Left colon (tissue), 2 donors: ENCODE measurements at places on chromosomes 3 and 15.
A peak's percentile ranks its signal among the peaks of the same experiment; 100 is the strongest.

GRCh38 chr3:138371070-138371965, 22.9 kb downstream of the MRAS start:
- no peak for DNase-seq

- DNase-seq: no peak
Observed at GRCh38 chr15:88918738-88919137, 5.6 kb upstream of the MFGE8 start.

- no peak for DNase-seq
Observed at GRCh38 chr3:126149256-126149902, 31.0 kb downstream of the ALDH1L1 start.

GRCh38 chr3:169403855-169404519, 259.5 kb downstream of the MECOM start:
- no peak for DNase-seq

- no peak for DNase-seq
Observed at GRCh38 chr3:52077925-52078324, 21.6 kb upstream of the DUSP7 start.

DNA sequence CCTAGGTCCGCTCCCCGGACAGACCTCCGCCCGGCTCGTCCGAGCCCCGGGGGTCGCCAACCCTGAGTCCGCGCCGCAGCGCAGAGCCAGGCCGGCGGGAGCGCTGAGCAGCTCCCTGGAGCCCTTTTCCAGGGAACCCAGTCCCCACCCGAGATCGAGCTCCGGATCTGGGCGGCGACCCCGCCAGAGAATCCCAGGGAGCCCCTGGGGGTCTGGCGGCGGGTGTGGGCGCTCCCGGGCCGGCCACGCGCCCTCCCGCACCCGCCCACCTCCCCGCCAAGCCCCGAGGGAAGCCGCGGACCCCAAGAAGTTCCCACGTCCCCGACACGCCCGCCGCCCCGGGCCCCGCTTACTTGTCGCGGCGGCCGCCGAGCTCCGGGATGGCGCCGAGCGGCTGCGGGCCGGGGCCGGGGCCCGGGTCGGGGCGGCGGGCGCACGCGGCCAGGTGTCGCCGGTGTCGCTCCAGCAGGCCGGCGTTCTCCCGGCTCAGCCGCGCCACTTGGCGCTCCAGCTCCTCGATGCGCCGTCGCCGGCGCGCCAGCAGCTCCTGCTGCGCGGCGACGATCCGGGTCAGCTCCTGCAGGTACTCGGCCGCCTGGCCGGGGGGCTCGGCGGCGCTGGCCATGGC, 137.7 kb downstream of the NUP210 start:
- DNase-seq: no peak

GRCh38 chr3:46812237-46812791, 50.9 kb downstream of the MYL3 start:
- DNase-seq: peak; percentile 80

DNA sequence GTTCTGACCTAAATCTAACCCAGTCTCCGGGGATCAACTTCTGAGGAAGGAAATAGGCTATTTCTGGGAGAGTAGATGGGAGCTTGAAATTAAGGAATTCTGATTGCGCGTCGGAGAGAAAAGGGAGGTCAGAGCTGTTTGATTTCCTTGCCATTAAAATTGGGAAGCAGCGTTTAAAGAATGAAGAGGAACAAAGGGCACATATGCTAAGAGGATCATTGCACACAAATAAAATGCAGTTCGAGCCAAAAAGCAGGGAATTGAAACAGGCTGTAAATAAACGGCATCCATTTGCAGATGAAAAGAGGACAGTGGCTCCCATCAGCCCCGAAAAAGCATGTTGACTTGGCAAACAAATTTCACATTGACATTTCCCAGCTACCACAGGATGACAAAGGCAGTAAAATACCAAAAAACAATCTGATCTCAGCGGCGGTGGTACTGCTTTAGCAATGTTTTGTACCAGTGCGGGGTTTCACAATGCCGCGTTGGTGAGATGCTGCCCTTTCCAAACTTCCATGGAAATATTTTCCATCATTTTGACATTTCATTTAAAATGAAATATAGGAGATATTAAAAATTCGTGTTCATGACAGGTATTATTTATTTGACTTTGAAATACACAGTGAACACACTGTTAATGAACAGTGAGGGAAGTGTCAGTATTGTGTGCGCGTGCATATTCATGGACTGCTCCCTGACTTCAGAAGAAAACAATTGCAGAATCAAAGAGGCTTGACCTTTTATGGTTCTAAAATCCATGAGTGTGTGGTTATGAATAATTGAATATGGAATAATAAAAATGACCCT, 108.8 kb downstream of the SQOR start:
- no peak for DNase-seq

- peak; percentile 69 for DNase-seq
Observed at GRCh38 chr3:24521420-24522145, 26.9 kb upstream of the THRB start.

DNA sequence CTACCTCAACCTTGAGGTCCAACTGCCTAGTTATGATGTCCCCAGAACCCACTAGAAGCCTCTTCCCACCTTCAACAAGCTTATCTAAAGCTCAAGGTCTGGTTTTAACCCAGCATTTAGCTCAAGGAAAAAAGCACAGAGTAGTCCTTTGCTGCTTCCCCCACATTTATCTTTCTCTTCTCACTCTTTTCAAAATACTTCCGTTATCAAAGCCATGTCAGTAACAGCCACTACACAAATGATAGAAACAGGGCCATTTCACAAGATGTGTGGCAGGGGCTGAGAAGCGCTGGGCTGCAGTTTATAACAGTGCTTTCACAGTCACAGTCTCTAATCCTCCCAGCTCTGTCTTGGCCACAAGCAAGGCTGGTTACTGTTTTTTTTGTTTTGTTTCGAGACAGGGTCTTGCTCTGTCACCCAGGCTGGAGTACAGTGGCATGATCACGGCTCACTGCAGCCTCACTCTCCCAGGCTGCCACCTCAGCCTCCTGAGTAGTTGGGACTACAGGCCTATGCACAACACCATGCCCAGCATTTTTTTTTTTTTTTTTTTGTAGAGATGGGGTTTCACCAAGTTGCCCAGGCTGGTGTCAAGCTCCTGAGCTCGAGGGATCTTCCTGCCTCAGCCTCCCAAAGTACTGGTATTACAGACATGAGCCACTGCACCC, 218.8 kb downstream of the OSBPL10 start:
- DNase-seq: no peak

GRCh38 chr3:40864146-40864782, 335.0 kb upstream of the CTNNB1 start:
- no peak for DNase-seq

DNA sequence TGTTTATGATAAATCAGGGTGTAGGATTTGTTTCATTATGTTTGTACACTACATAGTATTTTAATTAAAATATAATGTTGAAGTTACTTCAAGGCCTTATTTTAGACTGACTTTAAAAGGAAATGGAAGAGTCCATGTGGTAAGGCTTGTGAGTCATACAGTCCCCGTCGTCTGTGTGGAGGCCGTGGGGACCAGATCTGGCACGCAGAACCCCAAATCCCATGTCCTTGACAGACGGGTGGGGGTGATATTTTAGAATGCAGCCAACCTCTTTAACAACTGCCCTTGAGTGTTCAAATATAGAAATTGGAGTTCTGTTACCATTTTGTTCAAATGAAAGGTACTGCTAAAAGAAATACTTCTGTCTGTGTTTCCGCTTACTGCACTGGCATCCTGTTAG, 35.8 kb downstream of the ABHD17C start:
- DNase-seq: no peak

- no peak for DNase-seq
Observed at GRCh38 chr15:80325206-80325605, 73.2 kb upstream of the CTXND1 start.

GRCh38 chr15:87209891-87210689, 1046.4 kb downstream of the NTRK3 start:
- no peak for DNase-seq

DNA sequence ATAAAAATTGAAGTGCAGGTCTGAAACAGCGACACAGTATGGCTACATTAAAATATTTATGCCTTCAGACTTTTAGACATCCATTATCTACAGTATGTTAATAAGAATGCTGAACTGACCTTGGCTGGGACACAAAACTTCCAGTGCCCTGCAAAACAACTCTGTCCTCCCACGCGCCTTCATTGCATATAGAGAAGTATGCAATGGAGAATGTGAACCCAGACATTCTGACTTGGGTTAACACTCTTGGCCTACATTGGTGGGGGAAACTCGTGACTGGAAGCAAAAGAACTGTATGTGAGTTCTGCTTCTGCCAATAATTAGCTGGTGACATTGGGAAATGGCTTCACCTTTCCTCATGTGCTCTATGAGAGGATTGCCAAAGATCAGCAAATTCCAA, 110.5 kb upstream of the SLC24A5 start:
- DNase-seq: no peak

- no peak for DNase-seq
Observed at GRCh38 chr3:167051421-167051820, 328.7 kb downstream of the ZBBX start.

DNA sequence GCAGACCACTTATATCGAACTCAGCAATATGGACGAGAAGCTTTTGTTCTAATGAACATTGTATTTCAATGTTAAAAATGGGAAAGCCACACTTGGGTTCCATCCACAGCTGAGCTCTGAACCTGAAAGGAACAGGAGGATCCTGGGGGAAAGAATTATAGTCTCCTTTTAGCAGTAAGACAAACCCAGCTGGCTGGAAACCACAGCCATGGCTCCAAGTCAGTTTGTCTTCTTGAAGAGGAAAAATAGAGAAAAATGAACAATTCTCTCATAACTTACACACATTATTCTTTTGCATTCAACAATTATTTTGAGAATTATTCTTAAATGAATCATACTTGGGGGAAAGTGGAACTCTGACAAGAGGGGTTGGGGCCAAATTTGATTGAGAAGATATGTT, 149.2 kb upstream of the VEPH1 start:
- no peak for DNase-seq

DNA sequence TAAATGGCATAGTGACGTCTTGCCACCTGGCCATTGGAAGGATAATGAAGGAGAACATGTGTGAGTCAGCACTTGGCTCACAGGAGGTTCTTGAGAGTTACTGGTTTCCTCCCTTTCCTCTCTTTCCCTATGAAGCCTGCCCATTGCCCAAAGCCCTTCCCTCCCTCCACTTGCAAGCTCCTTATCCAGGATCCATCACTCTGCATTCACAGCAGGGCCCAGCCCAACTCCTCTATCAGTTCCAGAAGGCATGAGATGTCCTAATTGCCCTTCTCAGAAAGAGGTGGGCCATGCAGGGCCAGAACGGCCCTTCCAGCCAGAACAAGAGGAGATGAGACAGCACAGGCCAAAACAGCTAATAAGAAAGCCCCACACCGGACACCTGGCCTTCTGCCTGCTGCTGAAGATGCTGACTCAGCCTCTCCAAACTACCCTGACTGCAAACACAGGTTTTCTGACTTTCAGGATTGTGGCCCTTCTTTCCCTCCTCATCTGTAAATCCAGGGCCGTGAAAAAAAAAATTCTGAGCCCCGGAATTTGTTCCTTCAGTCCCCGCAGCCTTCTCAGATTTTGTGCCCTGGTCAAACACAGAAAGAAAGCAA, 29.7 kb downstream of the HAPLN3 start:
- DNase-seq: no peak

DNA sequence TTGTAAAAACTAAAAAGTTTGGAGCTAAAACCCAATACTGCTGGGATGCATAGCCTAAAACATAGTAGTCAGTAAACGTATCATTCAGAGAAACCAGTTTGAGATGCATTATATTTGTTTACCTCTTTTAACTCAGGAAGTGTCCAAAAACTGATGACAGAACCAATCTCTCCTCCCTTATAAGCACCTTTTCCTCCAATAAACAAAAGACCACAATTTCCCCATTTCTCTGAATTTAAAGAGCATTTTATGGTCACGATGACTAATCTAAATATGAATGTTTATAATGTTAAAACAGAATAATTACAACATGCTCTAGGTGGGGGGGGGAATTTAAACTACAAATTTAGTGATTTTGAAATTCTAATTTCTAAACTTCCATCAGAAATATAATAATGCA, 58.5 kb downstream of the CEP63 start:
- DNase-seq: no peak

GRCh38 chr15:91100814-91101607, 954 bp downstream of the SV2B start:
- no peak for DNase-seq

- DNase-seq: no peak
Observed at GRCh38 chr15:101103598-101103997, 148.2 kb downstream of the CHSY1 start.

DNA sequence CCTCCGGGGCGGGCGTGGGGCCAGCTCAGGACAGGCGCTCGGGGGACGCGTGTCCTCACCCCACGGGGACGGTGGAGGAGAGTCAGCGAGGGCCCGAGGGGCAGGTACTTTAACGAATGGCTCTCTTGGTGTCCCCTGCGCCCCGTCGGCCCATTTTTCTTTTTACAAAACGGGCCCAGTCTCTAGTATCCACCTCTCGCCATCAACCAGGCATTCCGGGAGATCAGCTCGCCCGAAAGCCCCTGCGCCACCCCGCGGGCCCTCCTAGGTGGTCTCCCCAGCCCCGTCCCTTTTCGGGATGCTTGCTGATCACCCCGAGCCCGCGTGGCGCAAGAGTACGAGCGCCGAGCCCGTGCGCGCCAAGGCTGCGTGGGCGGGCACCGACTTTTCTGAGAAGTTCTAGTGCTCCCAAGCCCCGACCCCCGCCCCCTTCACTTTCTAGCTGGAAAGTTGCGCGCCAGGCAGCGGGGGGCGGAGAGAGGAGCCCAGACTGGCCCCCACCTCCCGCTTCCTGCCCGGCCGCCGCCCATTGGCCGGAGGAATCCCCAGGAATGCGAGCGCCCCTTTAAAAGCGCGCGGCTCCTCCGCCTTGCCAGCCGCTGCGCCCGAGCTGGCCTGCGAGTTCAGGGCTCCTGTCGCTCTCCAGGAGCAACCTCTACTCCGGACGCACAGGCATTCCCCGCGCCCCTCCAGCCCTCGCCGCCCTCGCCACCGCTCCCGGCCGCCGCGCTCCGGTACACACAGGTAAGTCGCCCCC, at the start of gene THBS1:
THBS1 (plus strand) TSS at position 595 of the 757 bp plus-strand sequence. CDS start 779 bp downstream, outside the sequence.
- DNase-seq: peak; percentile 87

DNA sequence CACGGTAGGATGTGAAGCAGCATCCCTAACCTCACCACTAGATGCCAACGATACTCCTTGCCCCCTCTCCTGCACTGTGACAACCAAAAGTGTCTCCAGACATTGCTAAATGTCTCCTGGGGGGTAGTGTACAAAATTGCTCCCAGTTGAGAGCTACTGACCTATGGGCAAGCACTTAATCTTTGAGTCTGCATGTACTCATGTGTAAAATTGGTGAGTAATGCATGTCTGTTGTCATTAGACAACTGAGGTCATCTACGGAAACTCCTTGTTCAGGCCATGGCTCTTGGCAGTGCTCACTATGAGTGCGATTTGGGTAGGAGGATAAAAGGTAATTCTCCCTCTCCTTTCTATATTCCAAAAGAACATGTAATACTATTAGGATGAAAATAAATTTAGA, 29.2 kb downstream of the PDHB start:
- no peak for DNase-seq

GRCh38 chr15:34292621-34293020, 45.0 kb downstream of the SLC12A6 start:
- no peak for DNase-seq

GRCh38 chr3:116474801-116475200, 29.5 kb upstream of the LSAMP start:
- no peak for DNase-seq

GRCh38 chr15:38652998-38653397, 88.4 kb upstream of the RASGRP1 start:
- no peak for DNase-seq
